Kidney capillary endothelial cell (primary cell): ENCODE measurements at places on chromosomes 4 and X.

DNA sequence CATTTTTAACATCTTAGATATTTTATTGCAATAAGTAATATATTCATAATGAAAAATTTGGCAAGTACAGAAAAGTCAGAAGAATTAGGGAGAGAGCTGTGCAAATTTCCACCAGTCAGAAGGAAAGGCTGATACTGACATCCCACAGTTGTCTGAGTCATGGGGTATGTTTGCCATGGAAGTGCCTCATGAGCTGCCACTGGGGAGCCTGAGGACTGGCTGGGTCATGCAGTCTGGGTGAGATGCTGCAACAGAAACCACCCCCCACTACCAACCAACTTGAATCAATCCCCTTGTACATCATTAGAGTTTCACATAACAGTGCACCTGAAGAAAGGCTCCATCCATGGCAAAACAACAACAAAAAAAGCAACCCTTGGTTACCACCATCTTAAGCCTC, 45.2 kb upstream of the ENPP6 start:
- no peak for DNase-seq

DNA sequence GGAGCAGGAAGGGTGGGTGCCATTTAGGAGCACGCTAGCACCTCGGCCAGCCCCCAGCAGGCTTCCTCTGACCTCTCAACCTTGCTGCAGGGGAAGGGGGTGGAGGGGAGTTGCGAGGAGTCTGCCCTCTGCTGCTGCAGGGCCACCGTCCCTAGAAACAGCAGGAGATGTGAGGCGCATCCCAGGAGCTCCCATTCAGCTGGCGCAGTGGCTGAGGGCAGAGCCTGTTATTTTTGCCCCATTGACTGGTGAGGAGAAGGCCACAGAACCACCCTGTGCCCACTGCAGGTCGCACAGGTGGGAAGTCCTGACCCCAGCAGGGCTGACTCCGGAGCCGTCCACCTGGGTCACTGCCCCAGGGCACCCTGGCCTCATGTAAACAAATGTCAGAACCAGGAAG, 8.0 kb downstream of the PDE6B start:
- DNase-seq, result no peak

GRCh38 chrX:147174591-147174990, 360.0 kb upstream of the CXorf51A start:
- DNase-seq, result no peak

DNA sequence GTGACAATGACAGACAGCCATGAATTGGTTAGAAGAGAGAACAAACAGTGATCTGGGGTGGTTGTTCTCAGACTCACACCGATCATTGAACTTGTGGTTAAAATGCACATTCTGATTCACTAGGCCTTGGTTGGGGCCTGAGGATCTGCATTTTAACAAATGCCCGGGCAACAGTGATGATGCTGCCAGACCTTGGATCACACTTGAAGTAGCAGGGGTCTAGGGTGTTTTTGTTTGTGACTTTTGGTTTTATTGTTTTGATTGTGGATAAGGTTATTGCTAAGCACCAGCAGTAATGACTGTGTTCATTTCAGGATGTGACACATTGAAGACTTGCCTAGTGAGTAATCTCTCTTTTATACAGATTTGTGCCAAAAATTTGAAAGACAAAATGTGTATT, 36.5 kb downstream of the TXLNG start:
- peak; percentile 76 for DNase-seq

DNA sequence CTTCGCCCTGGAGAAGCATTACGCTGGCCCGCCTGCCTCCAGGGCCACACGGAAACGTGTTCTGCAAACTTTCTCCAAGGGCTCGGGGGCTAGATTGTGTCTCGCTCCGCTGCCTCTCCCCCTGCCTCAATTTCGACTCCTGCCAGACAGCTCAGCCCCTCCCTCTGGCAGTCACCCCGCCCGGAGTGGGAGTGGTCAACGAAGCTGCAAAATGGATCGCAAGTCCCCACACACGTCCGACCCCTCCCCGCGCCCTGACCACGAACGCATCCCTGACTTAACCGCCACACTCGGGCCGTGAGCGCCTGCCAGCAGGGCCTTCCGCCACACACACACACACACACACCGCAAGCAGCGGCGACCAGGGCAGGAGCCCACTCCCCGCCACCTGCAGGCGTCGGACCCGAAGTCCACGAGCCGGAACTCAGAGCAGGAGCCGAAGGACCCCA, 47.0 kb upstream of the NKAP start:
- no peak for DNase-seq

GRCh38 chr4:17851959-17852358, 41.2 kb downstream of the NCAPG start:
- DNase-seq, result no peak

GRCh38 chr4:33850371-33850902, 2393.9 kb downstream of the ARAP2 start:
- DNase-seq, result no peak
